ENCODE measurements at places on chromosomes 11 and 22.

DNA sequence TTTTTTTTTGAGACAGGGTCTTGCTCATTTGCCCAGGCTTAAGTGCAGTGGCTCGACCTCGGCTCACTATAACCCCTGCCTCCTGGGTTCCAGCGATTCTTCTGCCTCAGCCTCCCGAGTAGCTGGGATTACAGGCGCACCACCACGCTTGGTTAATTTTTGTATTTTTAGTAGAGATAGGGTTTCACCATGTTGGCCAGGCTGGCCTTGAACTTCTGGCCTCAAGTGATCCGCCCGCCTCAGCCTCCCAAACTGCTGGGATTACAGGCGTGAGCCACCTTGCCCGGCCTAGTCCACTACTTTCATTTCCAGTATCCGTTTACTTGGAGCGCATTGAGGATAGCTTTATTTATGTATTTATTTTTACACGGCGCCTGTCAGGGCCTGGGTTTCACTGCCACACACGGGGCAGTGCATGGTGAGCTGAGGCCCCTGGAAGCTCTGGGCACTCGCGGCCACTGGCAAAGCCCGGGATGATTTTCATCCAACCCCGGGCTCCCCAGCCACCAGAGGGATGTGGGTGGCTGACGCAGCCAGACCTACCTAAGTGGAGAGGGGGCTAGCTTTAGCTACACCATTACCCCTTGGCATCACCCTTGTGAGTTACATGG is 6.1 kb upstream of the MCAM start:
- DNase-seq = no peak

GRCh38 chr11:32427935-32428664 is 7.2 kb downstream of the WT1 start:
- DNase-seq = peak; percentile 60

GRCh38 chr11:85766721-85767161 is 44.2 kb downstream of the SYTL2 start:
- DNase-seq = no peak

GRCh38 chr22:45329530-45329936 is 19.8 kb downstream of the FAM118A start:
- DNase-seq = no peak

GRCh38 chr11:74683279-74683871 is 47.9 kb downstream of the CHRDL2 start:
- peak; percentile 68 for DNase-seq

DNA sequence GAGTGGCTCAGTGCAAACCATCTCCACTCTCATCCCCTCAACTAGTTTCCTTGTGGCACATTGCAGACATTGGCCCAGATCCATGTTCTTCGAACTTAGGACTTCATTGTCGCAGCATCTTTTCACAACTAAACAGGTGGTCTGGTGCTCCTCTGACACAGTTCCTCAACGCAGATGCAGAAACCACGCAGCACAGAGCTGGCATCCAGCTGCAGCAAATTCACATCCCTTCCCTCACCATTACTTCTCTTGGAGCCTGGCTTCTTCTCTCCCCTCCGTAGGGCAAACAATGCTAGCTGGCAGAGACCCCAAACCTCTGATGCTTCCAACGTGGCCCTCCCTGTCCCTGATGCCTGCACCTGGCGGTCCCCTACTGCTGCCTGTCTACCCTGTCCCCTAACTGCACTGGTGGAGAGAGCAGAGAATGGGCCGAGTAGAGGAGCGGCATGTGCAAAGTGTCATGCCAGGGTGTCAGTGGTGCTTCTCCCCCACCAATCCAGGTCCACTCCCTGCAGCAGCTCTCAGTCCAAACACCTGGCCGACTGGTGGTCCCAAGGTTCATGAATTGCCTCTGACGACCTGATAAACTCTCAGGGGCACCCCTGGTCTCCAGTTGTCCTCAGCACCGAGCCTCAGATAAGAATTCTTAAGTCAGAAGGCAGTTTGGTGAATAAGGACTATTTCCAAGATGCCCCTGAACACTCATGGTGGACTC is 18.1 kb downstream of the TMPRSS13 start:
- DNase-seq = no peak

DNA sequence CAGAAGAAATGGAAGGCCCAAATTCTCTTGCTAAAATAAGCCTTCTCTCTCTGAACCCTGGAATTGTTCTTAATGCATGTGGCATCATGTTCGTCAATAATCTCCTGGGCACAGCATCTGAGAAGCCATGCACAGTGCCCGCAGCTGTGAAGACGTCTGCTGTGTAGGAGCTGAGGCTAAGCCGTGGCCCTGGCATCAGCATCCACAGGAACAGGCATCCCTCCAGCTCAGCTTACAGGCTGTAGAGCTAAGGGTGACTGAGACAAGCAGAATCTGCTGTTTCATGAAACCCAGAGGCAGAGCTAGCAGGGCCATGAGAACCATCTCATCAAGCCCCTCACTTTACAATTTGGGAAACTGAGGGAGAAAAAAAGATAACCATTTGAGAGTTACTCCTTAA is 60.6 kb downstream of the SEZ6L start:
- DNase-seq = no peak

DNA sequence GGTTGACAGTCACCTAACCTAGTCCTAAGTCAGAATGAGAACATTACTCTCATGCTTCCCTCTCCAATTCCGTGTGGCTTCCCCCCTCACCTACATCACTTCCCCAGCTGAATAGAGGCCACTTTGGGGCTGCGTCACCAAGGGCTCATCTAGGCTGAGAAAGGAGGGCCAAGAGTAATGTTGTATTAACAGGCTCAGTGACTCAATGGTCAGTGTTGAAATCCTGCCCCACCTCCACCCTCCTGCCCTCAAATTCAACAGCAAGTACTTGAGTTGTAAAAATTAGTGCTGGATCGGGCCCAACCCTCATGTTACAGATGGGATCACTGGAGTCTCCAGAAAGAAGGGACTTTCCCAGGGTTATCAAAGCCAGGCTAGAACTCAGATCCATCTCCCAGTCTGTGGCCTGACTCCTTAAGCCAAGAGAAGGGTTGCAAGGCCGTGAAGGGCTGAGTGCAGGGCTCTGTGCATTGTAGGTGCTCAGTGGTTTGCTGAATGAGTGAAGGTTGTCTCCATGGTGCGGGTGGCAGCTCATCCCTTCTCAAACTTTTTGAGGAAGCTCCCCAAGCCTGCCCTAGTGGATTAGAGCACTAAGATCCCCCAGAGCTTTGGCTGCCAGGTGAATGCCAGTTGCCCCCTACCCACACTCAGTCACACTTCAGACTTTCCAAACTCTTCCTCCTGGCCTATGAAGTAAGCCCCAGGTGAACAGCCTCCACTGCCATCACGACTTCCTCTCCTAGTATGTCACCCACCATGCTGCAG is 3.2 kb downstream of the DGAT2 start:
- no peak for DNase-seq

DNA sequence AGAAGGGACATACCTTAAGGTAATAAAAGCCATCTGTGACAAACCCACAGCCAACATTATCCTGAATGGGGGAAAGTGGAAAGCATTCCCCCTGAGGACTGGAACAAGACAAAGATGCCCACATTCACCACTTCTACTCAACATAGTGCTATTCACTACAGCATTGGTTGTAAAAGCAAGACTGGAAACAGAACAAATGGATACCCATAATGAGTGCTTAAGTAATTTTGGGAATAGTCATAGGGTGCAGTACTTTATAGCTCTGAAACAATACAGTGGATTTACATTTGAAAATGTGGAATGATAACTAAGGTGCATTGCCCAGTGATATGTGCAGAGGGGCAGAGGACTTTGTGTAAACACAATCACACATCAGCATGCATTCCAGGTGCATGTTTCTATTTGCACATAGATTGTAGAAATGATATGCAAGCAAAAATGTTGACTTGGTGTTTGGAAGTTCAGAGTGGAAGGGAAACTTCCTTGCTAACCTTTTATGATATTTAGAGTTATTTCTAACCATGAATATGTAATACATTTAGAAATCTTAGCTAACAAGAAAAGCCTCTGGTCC is 112.3 kb downstream of the IGLL1 start:
- DNase-seq = no peak

DNA sequence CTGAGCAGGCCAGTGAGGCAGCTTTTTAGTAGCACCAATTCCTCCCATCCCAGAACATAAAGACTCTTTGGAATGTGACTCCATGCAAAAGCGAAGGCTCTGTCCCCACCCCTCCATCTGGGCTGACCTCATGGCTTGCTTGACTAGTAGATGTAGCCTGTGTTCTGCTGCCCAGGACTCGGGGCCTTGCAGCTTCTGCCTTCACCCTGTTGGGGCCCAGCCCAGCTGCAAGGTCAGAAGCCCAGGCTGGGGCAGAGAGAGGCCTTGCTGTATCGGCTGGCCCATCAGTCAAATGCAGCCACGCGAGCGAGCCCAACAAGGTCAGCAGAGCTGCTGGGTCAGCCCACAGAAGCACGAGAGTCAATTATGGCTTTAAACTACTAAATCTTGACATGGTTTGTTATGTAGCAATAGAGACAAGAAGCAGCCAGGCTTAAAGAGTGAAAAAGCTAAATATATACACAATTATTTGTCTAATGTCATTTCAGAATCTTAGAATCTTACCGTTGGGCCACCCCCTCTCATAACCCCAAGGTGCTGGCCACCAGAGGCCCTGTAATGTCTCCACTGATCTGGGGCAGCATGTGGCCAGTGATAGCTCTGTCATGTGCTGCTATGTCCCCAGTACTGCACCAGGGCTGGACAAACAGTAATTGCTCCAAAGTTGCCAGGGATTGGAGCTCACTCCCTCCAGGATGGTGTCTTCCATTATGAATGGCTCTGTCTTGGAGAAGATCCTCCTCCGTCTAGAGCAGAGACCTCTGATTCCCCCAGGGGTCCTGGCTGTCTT is 10.4 kb upstream of the WNT11 start:
- no peak for DNase-seq

- no peak for DNase-seq
These were observed 66.0 kb upstream of the FTH1 start for GRCh38 chr11:62033191-62034035.

- DNase-seq = no peak
These were observed 20.5 kb downstream of the MRE11 start for GRCh38 chr11:94472916-94473799.

DNA sequence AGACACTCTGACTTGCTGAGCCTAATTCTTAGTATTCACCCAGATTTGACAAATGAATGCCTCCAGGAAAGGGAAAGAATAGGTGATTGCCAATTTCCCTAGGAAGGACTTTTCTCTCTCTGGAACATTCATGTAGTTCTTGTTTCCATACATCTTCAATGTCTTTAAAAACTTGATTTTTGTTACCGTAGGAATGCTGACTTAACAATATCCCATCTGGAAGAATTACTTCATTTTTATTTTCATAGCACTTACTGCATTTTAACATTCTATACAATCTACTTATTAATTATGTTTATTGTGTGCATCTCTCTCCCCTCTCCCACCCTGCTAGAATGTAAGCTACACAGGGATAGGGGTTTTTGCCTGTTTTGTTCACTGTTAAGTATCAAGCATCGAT is 66.6 kb downstream of the SLC5A12 start:
- no peak for DNase-seq

- DNase-seq = no peak
These were observed 43.1 kb upstream of the CEP295 start for GRCh38 chr11:93618371-93618770.

GRCh38 chr11:125382314-125382791 is 113.7 kb downstream of the FEZ1 start:
- no peak for DNase-seq

- peak; percentile 34 for DNase-seq
These were observed 33.3 kb upstream of the NNMT start for GRCh38 chr11:114262681-114263512.

DNA sequence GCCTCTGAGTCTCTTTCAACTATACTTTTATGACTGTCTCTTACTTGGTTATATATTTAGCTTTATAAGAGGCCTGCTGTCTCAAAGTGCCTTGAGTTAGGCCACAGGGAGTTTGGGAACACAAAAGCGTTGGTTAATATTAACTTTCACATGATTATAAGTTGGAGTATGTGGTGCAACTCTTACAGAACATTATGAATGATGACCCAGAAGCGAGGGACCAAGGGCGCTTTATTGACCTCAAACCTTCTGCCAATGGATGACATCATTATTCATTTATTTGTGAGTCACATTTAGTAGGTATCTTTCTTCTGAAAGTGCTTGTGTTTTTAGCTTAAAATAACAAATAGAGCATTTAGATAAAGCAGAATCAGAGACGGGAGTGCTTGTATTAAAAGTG is 298.0 kb upstream of the ZC3H12C start:
- no peak for DNase-seq

GRCh38 chr11:32892355-32893092 is at the start of gene QSER1:
TSS of gene QSER1 (plus strand) at chr11:32892811. CDS start at chr11:32893126, 315 bp downstream.
- peak; percentile 59 for DNase-seq

- DNase-seq = no peak
These were observed 128.9 kb downstream of the CCDC34 start for GRCh38 chr11:27234043-27234668.
